ENCODE measurements at places on chromosomes 2 and 18.

DNA sequence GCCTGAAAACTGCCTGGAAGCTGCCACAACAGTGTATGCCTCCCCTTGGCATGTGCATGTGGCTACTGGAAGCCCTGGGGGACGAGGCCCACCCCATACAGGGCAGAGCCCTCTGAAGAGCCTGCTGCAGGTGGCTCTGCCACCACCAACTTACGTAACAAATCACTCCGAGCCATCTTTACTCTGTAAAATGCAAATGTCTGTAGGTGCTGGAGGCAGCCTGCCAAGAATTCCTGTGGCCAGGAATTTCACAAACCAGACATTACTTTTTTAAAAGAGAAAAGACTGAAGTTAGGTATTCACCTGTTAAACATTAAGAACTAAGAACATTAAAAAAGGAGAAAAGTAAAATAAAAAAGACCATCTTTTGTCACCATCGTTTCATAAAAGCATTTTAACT lies 106.3 kb downstream of the GPR39 start:
- no peak for DNase-seq

DNA sequence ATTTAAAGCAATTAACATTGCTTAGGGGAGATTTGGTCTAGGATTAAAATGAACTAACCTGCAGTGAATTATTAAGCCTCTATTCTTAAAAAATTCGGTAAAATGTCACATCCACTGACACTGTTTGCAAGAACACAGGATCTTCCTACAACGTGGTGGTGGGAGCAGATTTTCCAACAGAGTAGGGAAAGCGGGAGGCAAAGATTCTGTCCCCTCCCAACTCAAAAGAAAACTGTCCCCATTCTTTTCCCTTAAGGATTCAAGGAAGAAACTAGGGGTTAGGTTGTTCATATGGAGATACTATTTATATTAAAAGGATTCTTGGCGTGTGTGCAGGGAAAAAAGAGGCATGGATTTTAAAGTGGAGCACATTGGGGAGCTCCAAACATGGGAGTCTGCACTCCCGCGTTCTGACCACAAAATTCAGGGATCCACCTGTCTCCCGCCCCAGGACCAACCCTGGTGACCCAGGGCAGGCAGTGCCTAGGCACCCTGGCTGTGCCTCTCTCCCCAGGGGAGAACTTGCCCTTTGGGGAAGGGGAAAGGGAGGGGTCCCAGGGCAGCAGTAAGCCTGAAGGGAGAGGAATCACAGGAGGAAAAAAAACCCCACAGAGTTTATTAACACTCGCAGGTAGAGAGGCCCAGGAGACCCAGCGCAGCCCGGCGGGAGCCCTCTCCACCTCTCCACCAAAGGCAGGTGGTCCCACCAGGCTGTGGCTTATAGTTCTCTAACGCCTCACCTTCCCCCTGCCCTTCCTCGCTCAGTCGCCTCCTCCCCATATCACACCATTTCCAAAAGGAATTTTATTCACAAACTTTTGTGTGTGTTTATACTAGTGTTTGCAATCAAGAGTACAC lies 2.3 kb downstream of the PTGR3 start:
- no peak for DNase-seq

DNA sequence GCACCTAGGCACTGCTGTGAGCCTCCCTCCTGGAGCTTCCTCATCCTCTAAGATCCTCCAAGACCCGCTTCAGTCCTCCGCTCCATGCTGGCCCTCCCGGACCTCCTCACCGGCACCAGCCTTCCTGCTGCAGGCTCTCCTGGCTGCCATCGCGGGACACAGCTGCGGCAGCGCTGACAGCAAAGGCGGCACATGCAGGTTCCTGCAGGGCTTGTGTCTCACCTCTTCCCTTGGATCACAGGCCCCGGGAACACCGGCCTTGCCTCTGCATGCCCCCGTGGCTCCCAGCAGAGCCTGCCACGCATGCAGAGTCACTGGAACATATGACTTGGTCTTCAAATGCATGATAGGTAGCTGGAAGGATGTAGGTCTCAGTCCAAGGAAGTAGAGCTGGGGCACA lies 67.2 kb downstream of the PTGR3 start:
- DNase-seq: no peak

DNA sequence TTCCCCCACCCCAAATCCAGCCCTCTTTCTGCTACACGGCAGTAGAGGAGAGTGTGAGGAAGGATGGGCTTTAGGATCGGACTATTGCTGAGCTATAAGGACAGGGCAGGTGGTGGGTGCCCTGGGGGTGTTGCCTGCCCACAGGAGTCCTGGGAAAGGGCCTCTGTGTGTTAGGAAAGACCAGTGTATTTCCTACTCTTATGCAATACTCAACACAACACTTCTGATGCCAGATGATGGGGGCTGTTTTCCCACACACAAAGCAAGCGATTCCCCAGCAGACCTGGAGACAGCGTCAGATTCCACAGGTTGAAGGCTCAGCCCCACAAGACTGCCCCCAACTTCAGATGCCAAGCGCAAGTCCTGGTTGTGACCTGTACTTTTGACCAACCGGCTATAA lies 91.0 kb upstream of the LCLAT1 start:
- DNase-seq: no peak

DNA sequence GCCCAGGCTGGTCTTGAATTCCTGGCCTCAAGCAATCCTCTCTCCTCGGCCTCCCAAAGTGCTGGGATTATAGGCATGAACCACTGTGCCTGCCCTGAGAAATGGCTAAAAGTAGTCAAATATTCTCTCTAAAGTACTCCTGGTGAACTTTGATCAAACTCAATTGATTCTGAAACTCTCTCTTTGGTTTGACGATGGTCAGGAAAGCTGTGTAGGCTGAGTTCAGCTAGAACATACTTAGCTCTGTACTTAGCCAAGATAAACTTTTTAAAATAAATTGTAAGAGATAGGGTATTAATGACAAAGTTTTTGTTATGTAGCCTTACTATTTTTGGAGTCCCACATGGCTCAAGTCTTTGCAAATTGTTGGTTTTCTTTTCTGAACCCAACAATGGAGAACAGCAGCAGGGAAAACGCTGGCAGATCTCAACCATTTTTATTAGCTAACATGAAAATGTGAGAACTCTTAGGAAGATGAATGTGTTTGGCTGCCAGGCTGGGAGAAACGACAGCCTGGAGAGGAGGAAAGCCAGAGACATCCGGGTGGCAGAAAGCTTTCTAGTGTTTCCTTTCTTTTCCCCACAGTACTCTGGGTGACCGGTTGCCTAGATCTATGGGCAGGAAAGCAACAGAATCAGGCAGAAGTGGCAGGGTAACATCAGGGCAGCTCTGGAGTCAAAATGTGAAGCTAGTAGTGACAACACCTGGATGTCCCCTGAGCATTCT lies 193.0 kb upstream of the LHCGR start:
- DNase-seq: no peak

- no peak for DNase-seq
These were observed 1932.8 kb downstream of the SUCLG1 start for GRCh38 chr2:82526277-82526676.

GRCh38 chr2:170271340-170271739 lies 93.4 kb downstream of the MYO3B start:
- no peak for DNase-seq

DNA sequence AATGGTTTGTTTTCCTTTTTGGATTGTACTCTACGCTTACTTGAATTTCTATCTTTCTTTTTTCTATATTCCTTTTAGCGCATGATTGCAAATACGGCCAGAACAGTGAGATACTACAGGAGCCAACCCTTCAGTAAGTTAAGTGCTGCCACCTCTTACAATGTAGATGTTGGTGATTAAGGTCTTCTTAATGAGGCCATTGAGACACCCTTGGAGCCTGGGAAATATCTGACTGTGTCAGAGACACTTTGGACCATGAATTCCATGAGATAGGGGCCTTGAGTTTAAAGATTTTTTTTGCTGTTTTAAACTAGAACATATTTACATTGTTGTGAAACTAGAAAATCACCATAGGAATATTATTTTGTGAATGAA lies 27.1 kb upstream of the MAP3K20 start:
- DNase-seq: no peak

GRCh38 chr18:35756506-35757117 lies 175.1 kb downstream of the GALNT1 start:
- DNase-seq: peak; percentile 16

DNA sequence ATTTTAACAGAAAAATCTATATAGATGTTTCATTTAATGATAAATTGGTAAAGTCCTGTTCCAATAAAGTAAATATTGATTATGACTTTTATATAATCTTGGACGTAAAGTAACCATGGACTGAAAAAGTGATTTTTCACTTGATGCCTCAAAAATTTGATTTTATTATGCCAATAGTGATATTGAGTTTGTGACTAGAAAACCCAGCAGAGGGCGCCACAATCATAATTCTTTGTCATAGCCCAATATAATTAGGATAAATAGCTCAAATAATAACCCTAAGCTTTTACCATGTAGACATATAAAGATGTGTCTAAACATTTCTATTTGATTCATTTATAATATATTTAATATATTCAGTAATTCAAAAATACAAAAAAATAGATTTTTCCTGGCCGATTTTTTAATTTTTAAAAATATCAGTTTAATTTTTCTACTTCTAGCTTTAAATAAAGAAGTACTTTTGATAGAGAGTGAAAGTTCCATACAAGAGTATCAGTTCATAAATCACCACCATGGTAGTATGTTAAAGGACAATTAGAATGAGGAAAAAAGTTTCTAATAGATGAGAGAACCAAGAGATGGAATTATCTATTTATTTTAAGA lies 30.7 kb downstream of the CAMKMT start:
- DNase-seq: no peak

DNA sequence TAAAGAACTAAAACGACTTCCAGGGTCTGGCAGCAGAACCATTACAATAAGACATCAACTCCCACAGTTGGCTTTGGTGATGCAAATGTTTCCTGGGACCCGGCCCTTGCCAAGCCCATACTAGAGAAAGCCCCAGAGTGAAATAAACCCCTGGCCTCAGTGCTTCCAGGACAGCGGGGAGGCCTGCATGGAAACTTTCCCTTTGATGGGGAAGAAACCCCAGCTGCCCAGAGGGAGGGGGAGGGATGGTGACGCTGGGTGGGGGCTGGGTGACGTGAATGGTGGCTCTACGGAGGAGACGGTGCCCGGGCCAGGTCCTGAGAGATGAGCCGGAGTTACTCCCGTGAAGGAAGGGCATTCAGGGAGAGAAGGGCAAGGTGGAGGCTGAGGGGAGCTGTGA lies 27.5 kb downstream of the INHBB start:
- no peak for DNase-seq

DNA sequence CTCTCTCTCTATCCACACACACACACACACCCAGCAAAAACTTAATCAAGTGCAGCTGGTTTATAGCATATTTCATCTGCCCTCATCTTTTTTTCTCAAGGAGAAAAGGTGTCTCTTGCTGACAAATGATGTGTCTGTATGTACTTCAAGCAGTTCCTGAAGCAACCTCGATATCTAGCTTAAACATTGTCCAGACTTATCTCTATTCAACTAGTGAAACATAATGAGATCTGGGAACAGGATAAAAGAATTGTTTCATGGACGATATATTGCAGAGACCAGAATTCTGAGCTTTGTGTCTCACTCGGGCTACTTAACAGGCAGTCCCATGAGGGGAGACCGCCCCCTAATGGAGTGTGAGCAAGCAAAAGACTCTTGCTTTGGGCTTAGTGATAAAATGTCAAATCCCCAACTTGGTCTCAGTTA lies 929.2 kb upstream of the SOX11 start:
- DNase-seq: no peak

- no peak for DNase-seq
These were observed 206.6 kb downstream of the NDUFA10 start for GRCh38 chr2:239818531-239819011.

GRCh38 chr2:219459460-219460311 lies 25.0 kb downstream of the SPEG start:
- DNase-seq: no peak

- DNase-seq: no peak
These were observed 1412.0 kb upstream of the ZEB2 start for GRCh38 chr2:145931781-145932395.

DNA sequence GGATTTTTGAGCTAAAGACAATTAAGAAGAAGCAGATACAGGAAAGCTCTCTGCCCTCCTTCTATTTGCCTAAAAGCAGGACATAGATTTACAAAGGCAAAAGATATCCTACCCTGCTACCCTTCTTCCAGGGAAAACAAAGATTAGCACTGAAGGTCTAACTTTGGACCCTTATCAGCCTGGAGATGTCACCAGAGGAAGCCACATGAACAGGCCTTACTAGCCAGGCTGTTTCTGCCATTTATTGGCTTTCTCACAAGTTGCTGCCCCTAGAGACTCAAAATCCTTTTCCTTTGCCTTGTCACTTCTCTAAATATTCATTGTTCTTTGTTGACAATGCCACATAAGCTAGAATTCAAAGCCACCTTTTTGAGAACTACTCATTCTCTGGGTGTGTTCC lies 147.3 kb downstream of the B3GNT2 start:
- no peak for DNase-seq

DNA sequence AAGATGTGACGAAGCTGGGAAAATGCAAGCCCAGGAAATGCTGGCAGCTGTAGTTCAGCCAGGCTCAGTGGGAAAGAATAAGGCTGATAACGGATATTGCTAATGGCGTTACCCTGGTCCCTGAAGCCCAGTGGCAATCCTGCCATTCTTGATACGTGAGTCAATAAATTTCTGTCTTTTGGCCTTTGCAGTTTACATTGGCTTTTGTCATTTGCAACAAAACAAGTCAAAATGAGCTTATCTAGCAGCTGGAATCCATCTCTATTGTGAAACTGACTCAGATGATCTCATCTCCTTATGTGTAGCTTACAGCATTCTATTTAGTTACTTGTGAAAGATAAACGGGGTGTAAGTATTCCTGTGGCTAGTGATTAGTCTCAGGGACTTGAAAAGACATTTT lies 43.8 kb downstream of the ARL6IP6 start:
- DNase-seq: peak; percentile 70

GRCh38 chr2:65358678-65359400 lies 73.6 kb downstream of the SPRED2 start:
- no peak for DNase-seq

DNA sequence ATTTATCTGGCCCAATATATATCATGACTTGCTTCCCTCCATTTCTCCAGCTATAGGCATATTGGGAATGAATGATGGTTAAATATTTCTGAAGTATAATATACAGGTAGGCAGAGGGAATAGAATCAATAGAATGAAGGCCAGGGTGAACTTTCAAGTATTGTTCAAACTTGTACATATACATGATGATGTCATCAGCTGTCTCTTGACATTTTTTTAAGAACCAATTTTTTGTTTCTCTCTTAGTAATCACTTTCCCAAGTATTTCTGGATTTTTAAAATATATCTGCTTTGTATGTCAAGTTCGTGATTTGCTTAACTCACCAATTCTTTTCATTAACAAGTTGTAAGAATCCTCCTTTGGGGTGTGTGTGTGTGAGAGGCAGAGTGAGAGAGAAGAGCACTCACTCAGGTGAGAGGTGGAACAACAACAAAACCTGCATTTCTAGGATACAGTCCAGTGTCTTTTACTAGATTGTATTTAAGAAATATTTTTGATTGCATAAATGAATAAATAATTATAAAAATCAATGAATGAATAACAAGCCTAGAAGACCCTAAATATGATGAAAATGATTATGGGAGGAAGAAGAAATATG lies 1239.1 kb downstream of the LRP1B start:
- no peak for DNase-seq

GRCh38 chr18:55430026-55430425 lies 158.0 kb downstream of the TCF4 start:
- no peak for DNase-seq
